Uterine smooth muscle cell (primary cell): ENCODE measurements at places on chromosomes 7 and 10. TPM values are rescaled to one million over a fixed set of nuclear protein-coding genes. Genes with fewer than 3 reads are reported as not detected.

CREB5 gene
- 2.5 and 5.6 TPM in 2 replicates for total RNA-seq

PDK4 gene
- under 0.01 and 0.12 TPM in 2 replicates for total RNA-seq

PILRA gene
- 0.12 TPM in 1 of 2 replicates, not detected in the other for total RNA-seq

WDR86 gene
- total RNA-seq: 0.22 TPM in 1 of 2 replicates, not detected in the other
